ENCODE measurements at places on chromosomes 5 and 9.

DNA sequence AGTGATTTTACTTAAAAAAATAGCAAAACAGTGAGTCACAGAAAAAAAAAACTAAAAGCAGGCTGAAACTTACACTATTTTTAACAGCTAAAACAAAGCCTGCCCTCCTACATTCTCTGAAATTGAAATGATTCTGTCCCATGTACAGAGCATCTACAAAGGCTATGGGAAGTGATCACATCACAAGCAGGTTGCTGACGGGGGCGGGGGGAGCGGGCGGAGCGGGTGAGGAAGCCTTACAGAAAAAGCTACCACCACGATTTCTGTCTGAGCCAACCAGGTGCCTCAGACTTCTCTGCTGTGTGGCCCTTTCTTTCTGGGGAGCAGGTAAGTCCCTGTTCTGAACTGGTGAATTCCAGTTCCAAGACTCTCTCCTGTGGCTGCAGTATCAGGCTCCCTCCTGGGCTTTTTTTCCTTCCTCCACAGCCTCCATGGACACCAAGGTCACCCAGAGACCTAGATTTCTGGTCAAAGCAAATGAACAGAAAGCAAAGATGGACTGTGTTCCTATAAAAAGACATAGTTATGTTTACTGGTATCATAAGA, 104.9 kb downstream of the ANKRD18B start:
- DNase-seq = no peak

GRCh38 chr5:96905864-96906263, 29.6 kb downstream of the ERAP2 start:
- no peak for DNase-seq

DNA sequence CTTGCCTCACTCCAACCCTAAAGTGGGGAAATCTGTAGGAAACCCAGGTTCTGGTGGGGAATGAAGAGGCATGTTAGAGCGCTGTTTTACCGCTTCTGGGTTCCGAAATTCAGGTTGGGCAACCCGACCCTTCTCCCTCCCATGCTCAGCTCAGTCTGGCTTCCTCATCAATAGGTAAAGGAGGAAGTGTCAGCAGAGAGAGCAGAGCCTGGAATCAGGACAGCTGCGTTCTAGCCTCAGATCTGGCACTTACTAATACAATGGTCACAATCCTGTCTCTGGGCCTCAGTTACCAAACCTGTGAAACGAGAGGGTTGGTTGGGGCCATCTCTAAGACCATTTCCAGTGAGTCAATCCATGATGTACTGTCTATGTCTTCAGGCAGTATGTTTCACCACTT, 16.2 kb upstream of the TNIP1 start:
- no peak for DNase-seq

DNA sequence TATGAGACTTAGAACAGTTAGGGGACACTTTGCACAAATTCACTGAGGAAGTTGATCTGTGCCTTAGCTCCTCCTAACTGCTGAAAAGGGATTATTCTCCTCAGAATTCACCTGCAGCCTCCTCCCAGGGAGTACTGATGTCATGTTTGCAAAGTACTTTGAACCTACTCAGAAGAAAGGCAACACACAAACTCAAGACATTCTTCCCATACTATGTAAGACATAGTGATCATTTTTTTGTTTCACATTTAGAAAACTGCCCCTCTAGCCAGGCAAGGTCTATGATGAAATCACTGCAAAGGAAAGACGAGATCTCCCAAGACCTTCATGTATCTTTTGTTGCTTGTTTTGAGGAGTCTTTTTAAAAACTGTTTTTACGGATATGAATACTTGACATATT, 10.6 kb upstream of the VLDLR start:
- DNase-seq = no peak

GRCh38 chr9:123945532-123945931, 15.6 kb upstream of the DENND1A start:
- DNase-seq = no peak

DNA sequence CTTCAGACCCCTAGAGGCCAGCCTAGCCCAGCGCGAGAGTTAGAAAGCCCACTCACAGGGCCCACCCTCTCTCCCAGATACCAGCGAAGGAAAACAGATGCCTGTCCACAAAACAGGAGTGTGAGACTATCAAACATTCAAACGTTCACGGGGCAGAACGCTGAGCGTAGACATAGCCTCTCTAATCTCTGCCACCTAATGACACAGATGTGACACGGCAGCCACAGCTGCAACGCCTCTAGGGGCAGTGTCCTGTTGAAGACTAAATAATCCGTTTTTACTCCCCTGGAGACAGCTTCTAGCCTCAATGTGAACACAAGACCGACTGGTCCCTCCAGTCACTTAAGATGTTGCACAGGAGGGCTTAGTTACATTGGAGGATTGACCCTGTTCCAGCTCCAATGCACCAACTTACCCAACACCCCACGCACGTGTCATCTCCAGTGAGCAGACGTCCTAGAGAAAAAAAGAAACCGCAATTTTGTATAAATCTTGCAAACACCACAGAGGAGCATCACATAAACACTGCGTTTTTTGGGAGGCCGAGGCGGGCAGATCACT, 14.3 kb downstream of the DIPK1B start:
- peak; percentile 62 for DNase-seq

DNA sequence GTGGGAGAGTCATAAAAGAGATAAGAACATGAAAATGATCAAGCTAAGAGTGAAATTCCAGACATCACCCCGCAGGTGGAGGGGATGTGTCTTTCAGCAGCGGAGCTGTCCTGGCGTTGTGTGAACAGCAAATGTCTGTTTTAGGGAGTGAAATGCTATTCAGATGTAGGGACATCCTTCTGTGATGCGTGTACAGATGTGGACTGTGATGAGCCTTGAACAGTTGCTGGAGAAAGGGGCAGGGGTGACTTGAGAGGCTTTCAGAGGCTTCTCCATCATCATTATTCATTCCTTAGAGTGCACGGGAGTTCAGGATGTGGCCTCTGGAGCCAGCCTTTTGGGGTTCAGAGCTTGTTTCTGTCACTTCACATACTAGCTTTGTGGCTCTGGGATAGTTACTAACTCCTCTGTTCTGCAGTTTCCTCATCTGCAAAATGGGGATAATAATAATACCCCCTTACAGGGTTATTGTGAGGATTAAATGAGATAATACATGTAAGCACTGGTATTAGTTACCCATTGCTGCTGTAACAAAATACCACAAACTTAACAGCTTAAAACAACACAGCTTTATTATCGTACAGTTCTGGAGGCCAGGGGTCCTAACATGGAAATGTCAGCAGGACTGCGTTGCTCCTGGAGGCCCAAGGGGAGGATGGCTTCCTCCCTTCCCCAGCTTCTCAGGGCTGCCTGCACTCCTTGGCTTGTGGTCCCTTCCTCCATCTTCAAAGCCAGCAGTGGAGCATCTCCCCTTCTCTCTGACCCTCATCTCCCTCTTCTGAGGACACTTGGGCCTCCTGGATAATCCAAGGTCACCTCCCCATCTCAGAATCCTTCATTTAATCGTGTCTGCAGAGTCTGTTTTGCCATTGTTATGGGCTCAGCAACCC, 9.4 kb downstream of the TRAF1 start:
- DNase-seq = no peak

DNA sequence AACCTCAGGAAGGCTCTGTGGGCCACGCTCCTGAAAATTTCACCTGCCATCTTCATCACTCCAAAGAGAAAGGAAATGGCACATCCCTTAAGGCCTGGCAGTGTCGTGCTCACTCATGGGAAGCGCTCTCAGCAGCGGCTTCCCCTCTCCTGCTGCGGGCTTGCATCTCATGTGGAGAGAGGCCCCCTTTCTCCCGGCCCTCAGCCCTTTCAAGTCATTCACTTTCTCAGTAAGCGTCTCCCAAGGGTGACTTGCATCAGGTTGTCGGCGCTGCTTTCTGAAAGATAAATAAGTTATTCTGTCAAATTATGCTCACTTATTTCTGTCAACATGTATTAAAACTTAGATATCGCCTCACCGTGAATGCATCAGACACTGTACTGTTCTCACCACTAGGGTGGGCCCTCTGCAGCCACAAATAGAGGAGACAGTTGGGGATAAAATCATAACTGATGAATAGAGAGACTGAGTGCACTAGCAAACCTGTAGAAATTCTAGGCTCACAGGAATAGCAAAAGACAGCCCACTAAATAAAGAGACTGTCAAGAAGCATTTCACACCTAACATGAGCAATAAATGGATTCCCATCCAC, 174.6 kb downstream of the RFK start:
- no peak for DNase-seq

- DNase-seq = no peak
Observed at GRCh38 chr5:141865406-141865805, 12.8 kb downstream of the PCDH1 start.

- no peak for DNase-seq
Observed at GRCh38 chr5:100575815-100576214, 40.6 kb downstream of the FAM174A start.

DNA sequence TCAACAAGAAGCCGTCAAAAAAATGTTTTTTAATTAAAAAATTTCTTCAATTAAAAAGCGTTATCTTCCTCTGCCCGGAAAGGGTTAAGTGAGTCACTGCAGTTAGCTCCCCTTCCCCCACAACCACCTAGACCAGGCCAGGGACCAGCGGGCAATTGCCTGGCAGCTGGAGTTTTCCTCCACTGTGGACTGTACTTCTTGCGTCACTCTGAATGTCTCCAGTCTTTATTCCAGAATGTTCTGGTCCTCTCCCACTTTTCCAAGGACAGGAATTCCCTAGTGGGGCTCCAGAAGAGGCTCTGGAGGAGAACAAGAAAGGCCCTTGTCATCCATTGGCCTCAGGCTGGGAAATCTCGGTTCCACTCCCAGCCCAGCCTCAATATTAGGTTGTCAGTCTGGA, 114.0 kb downstream of the C9orf50 start:
- no peak for DNase-seq

DNA sequence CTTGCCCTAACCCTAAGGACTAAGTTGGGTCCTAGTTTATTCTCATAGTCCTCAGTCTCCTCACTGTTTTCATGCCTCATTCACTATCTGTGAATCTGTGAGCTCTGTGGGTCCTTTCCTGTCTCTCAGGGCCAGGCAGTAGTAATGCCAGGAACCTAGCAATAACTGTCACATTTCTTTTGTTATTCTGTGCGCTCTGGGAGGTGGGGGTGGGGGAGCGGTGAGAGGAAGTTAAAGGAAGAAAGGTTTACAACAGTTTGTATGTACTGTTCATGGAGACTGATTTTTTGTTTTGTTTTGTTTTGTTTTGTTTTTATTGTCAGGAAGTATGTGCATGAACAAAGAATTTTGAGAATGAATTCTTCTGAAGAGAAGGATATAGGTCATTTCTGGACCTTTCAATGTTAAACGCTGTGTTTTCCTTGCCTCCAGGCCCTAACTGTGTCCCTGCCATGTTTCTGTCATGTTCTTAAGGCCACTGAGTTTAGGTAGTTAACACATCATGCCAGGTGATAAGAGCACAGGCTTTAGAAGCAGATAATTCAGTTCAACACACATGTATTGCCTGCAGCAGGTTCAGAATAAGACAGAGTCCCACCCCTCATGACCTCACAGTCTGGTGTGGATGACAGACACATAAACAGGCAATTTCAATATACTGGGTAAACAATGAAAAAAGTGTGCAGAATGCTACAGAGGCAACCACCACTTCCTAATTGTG, 13.3 kb upstream of the FEM1C start:
- DNase-seq = no peak

- no peak for DNase-seq
Observed at GRCh38 chr5:177025101-177025601, 2.7 kb downstream of the ZNF346 start.

GRCh38 chr5:6843821-6844220, 130.6 kb downstream of the TENT4A start:
- DNase-seq = no peak

- DNase-seq = no peak
Observed at GRCh38 chr9:13726746-13727145, 447.3 kb upstream of the MPDZ start.

GRCh38 chr5:93894601-93895354, 153.4 kb upstream of the POU5F2 start:
- DNase-seq = no peak

DNA sequence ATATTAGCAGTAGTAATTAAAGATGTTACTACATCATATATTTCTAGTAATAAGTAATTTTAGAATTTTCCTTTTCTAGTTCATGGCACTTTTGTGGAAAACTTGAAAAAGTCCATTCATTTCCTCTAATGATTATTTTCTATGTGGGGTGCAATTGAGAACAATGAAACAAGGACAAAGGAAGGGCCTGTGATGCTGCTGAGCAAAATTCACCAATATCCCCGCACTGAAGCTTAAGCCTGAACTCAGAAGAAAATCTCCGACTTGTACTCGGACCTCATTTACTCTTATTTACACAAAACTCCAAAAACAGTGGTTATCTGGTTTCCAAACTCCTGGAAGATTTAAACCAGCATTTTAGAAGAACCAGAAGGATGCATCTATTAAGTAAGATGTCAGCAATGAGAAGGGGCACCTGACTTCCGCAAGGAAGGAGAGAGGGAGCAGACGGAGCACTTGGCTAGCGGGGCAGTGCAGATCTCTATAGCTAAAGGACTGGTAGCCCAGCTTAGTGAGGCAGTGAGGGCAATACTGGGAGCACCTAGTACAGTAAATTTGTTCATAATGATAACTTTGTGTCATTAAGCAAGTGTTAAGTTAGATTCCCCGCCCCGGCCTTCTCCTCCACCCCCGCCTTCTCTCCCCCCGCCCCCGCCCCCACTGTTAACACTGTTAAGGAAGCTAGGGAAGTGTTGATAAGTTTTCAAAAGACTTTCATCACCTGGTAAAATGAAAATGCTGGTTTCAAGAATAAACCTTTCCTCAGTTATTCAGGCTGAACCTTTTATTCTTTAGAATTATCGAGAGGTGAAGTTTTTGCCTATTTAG, 123.3 kb downstream of the ZSWIM6 start:
- no peak for DNase-seq

- DNase-seq = no peak
Observed at GRCh38 chr9:121156263-121156731, 45.4 kb downstream of the RAB14 start.

DNA sequence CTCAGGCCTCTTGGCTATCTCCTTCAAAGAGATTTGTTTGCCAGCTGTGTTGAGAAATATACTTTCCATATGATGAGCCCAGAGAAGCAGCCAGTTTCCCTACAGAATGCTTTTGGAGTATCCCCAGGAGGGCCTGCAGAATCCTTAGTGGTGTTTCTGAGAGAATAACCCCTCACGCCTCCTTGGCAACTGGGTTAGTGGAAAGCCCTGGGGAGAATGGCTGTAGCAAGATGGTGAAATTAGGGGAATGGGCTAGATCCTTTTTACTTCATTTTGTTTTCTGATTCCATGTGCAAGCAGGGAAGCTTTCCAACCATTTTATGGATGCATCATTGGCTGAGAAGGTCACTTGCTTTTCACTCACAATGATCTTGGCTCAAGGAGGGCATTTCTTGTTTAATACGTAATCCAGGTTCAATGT, 364.6 kb downstream of the DMRT2 start:
- no peak for DNase-seq
